ENCODE measurements at places on chromosomes 1 and 21. TPM values are rescaled to one million over a fixed set of nuclear protein-coding genes. Genes with fewer than 3 reads are reported as not detected.

DNA sequence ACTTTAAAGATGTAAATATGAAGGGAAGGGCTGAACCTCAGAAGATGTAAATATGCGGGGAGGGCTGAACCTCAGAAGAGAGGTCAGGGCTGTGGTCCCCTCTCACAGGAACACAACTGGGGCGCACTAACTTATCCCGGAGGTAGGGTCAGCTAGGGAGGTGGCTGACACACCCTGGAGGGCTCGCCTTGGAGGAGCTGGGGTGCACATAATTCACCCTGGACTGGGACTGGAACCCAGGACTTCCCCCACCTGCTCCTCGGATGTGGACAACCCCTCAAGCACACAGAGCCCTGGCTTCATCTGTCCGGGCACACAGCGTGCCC is 13.9 kb upstream of the TTC39A start:
- no peak for DNase-seq

- DNase-seq: no peak
Measured at GRCh38 chr1:203379825-203380224, 28.9 kb upstream of the FMOD start.

GRCh38 chr1:200850554-200850953 is 22.2 kb upstream of the GPR25 start:
- no peak for DNase-seq

GRCh38 chr1:197776351-197777105 is 1.2 kb upstream of the DENND1B start:
- DNase-seq: no peak

GRCh38 chr1:22851517-22851916 is 121.1 kb downstream of the LACTBL1 start:
- DNase-seq: no peak

SPRR2B gene
- not detected for total RNA-seq

CA14 gene
- total RNA-seq: 8.7 TPM
